ENCODE measurements at places on chromosomes 11 and 22.

GRCh38 chr11:19455731-19456130, 215.0 kb upstream of the E2F8 start:
- no peak overlapping the region for H3K27ac ChIP-seq

DNA sequence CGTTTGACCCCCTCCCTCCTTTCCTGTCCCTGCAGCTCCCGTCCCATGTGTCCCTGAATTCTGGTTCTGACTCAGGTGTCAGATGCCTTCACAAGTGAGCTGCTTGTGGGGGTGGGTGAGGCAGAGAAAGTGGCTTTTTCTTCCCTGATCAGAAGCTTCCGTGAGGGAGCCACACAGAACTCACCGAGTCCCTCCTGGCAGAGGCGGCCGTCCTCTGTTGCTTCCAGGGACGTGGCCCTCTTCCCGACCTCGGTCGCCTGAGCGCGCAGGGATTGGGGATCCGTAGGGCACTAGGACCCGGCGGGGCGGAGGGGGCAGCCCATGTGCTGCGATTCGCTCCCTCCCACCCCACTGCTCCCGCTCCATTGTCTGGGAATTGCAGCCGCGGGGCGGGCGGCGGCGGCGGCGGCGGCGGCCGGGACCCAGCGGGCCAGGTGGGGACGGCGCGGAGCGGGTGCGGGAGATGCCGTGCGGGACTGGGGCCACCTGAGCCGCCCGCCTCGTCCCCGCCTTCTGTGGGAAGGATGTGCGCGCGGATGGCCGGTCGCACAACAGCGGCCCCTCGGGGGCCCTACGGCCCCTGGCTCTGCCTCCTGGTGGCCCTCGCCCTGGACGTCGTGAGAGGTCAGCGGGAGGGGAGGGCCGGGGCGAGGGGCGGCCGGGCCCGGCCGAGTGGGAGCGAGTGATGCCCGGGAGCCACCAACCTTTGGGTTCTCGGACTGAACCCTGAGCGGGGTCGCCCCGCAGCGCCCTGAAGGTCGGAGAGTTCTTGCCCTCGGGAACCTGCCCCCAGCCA, at the start of gene TMEM132A:
TMEM132A (plus strand) TSS at position 351 of the 796 bp plus-strand sequence; CDS start at position 525, 174 bp downstream.
- H3K4me1 ChIP-seq: no peaks in the 10 kb centered on the region
- no peaks in the 10 kb centered on the region for H3K27me3 ChIP-seq
- peak within 1 kb of the TSS; percentile 50 for H3K4me3 ChIP-seq
- peak; percentile 91 for DNase-seq

DNA sequence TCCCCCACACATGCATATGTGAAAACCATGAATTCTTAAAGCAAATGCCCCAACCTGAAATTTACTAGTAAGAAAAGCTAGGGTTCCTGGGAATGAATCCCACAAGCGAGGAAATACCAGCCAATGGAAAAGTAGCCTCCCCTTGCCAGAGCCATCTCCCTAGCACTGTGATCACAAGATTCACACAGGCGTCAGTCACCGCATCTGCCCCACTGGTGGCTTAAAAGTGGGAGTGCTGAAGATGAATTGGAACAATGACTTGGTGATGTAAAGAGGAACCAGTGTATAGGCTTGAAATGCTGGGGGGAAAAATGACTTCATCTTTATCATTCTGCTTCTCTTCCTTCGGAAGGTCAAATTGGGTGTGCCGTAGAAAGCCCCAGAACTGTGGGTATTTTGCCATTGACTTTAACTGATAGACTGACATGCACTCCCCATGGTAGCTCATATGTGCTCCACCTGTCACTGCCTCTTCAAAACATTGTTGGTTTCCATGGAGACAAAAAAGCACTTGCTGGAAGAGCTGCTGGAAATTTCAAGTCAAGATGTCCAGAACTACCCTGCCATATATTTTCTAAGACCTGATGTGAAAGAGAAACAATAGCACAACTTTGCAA, 19.2 kb upstream of the ASPHD2 start:
- no peak overlapping the region for H3K4me3 ChIP-seq
- H3K27ac ChIP-seq: no peak overlapping the region
- H3K36me3 ChIP-seq: no peaks in the 10 kb centered on the region
- H3K4me1 ChIP-seq: no peaks in the 10 kb centered on the region
- DNase-seq: no peak
- H3K27me3 ChIP-seq: no peaks in the 10 kb centered on the region

- no peak overlapping the region for H3K27ac ChIP-seq
- no peak for DNase-seq
- H3K36me3 ChIP-seq: peaks cover 2% of the 10 kb centered on the region
- no peak overlapping the region for H3K4me3 ChIP-seq
- H3K27me3 ChIP-seq: no peaks in the 10 kb centered on the region
Measured at GRCh38 chr11:113263458-113264259, 50.7 kb upstream of the TTC12 start.

- no peaks in the 10 kb centered on the region for H3K4me1 ChIP-seq
- DNase-seq: no peak
- no peaks in the 10 kb centered on the region for H3K27me3 ChIP-seq
- peaks cover 35% of the 10 kb centered on the region for H3K36me3 ChIP-seq
Measured at GRCh38 chr11:111992206-111992855, 32.9 kb upstream of the DLAT start.

DNA sequence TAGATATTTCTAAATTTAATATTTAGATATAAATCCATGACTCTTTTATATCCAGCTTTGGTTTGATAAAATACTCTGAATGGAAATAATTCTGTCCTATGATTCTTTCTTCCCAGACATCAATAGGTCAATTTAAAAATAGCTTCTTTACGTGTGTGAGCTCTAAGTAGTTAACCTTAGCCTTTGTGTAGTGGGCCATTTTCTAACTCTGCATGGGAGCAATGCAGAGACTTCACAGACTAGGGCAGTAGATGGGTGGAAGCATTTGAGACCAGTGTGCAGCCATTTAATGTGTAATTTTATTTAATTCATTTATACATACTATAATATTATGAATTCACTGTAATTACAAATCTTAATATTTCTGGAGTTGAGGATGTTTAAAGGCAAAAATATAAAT, 23.8 kb downstream of the GAS2 start:
- H3K4me3 ChIP-seq: no peak overlapping the region
- no peak overlapping the region for H3K27ac ChIP-seq
- DNase-seq: no peak
- H3K4me1 ChIP-seq: no peaks in the 10 kb centered on the region
- H3K36me3 ChIP-seq: no peaks in the 10 kb centered on the region
- no peaks in the 10 kb centered on the region for H3K27me3 ChIP-seq

DNA sequence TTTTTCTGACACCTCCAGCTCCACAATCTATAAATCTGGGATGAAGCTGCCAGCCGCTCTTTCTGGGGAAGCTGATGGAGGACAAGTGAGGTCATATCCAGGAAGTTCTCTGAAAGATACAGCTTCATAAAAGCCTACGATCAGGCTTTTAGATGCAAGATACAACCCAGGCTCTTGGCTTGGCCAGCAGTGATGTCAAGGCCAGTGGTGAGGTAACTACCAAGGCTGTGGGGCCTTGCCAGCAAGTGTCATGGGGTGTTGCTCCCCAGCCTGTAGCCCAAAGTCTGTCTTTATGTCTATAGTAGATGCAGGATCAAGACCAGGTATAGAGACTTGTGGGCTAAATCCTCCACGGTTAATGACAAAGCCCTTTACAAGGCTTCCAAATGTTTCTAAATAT, 70.1 kb upstream of the TIMP3 start:
- no peak overlapping the region for H3K27ac ChIP-seq
- no peak overlapping the region for H3K4me3 ChIP-seq
- no peaks in the 10 kb centered on the region for H3K36me3 ChIP-seq
- H3K27me3 ChIP-seq: no peaks in the 10 kb centered on the region
- no peaks in the 10 kb centered on the region for H3K4me1 ChIP-seq

DNA sequence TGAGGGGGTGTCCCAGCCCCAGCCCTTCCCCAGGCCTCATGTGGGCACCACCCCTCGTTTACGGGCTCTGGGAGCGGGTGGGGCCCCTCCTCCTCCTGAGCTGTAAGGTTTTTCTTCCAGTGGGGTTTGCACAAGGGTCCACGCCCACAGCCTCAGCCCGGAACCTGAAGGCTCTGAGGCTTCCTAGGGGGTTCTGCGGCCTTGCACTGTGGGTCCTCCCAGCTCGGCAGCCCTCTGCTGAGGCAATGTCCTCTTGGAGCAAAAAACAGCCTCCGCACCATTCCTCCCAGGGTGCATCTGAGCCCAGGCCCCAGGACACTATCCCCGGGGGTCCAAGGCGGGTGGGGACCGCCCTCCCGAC, 14.1 kb downstream of the H19 start:
- no peak overlapping the region for H3K27ac ChIP-seq
- H3K4me3 ChIP-seq: no peak overlapping the region
- H3K36me3 ChIP-seq: no peaks in the 10 kb centered on the region
- no peaks in the 10 kb centered on the region for H3K4me1 ChIP-seq
- no peaks in the 10 kb centered on the region for H3K27me3 ChIP-seq
- no peak for DNase-seq
